ENCODE measurements at places on chromosomes 2 and 18. TPM values are rescaled to one million over a fixed set of nuclear protein-coding genes. Genes with fewer than 3 reads are reported as not detected.

Gene ASTL
- total RNA-seq, result 0.49 TPM

Gene MGAT5
- 58.1 TPM for total RNA-seq

Gene EFHD1
- 5.9 TPM for total RNA-seq

Gene CD8A
- total RNA-seq, result 0.27 TPM

Gene RUFY4
- not detected for total RNA-seq

Gene EMX1
- not detected for total RNA-seq

Gene CPO
- total RNA-seq, result not detected

Gene LHCGR
- 8.3 TPM for total RNA-seq

Gene IL36RN
- 0.22 TPM for total RNA-seq
